Heart right ventricle (tissue), 16 donors: ENCODE measurements at places on chromosomes 11 and 22. TPM values are rescaled to one million over a fixed set of nuclear protein-coding genes. Genes with fewer than 3 reads are reported as not detected.

Gene HSCB
- 7.9 TPM for total RNA-seq

Gene BARX2
- total RNA-seq: not detected

GRCh38 chr22:37940698-37941376 lies 12.6 kb downstream of the C22orf23 start:
- peaks cover 75% of the 10 kb centered on the region for H3K36me3 ChIP-seq
- no peak overlapping the region for H3K27ac ChIP-seq
- no peak for DNase-seq

DNA sequence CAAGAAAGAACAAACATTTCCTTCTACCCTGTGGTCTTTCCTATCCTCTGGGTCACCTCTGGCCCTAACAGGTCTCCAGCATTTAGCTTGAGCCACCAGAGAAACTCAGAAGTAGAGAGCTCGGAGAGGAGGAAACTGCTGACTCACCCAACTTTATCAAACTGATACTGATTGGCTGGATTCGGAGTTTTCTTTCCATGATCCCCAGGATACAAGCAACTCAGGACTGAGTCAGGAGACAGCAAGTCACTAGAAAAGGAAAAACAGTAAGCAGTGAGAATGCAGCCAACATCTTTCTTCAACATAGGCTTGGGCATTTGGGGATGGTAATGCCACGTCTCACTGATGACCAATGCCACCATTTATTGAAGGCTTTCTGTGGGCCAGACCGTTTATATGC lies 32.7 kb downstream of the THOC5 start:
- H3K27ac ChIP-seq: no peak overlapping the region
- H3K4me3 ChIP-seq: no peak overlapping the region
- no peaks in the 10 kb centered on the region for H3K27me3 ChIP-seq
- H3K36me3 ChIP-seq: peaks cover 15% of the 10 kb centered on the region
- no peak for DNase-seq

- no peaks in the 10 kb centered on the region for H3K36me3 ChIP-seq
- H3K27me3 ChIP-seq: peaks cover 9% of the 10 kb centered on the region
- DNase-seq: no peak
- H3K4me3 ChIP-seq: no peak overlapping the region
- H3K27ac ChIP-seq: no peak overlapping the region
Observed at GRCh38 chr22:44247346-44247745, 65.4 kb downstream of the SHISAL1 start.

DNA sequence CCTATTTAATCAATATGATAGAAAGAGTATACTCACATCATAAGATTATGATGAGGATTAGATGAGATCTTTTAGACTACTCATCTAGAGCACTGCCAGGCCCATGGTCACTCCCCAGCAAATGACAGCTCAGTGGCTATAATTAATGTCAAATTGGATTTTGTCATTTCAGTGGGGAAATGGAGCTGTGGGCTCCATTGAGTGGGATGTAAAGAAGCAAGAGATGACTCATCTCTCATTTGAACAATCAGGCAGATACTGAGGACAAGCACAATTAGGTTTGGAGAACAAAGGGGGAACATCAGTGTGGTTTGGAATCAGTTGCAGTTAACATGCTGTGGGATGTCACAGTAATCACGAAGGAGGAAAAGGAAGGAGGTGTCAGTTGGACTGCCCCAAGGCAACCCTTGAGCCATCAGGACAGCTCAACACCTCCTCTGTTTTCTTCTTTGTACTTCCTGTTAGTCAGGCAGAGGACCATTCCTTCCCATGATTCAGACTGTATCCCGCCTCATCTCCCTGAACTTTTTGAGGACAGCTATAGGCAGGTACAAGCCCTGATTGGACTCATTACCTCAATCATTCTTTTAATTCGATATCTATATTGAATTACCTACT lies 473.7 kb upstream of the ISX start:
- no peaks in the 10 kb centered on the region for H3K4me1 ChIP-seq
- no peaks in the 10 kb centered on the region for H3K36me3 ChIP-seq
- no peak overlapping the region for H3K4me3 ChIP-seq
- no peak for DNase-seq

Gene TIMM10B
- 19.9 TPM for total RNA-seq

Gene MMP11
- 4.9 TPM for total RNA-seq

DNA sequence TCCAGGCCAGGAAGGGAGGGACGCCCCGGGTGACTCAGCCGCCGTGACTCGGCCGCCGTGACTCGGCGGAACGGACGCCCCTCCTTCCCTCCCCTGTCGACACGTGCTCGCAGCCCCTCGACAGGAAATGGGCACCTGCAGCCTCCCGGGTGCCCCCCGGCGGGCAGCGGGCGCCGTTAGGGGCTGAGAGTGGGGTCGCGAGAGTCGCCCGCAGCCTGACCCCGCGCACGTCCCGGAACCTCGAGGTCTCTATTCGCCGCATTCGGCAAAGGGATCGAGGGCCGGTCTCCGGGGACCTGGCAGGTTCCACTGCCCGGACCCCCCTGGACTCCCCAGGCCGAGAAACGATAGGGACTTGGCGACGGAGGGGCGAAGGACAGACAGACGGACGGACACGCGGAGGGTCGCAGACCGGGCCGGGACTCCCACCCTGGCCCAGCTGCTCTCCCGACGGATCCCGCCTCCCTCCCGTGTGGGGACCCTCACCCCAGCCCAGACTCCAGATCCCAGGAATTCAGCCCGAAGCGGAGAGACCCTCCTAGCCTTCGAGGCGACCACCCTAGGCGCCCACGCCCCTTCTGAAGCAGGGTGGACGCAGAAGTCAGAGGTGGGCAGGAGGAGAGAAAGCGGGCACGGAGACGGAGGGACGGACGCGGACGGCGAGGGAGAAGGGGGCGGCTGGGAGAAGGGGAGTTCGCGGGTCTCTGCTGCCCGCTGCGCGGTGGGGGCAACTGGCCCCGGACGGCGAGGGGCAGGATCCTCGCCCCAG lies 648 bp downstream of the FOSL1 start:
- H3K27ac ChIP-seq: peak overlapping the region; percentile 50
- H3K4me1 ChIP-seq: peaks cover 19% of the 10 kb centered on the region
- peaks cover 5% of the 10 kb centered on the region for H3K27me3 ChIP-seq
- H3K36me3 ChIP-seq: no peaks in the 10 kb centered on the region
- peak; percentile 51 for DNase-seq

GRCh38 chr22:39219071-39220039 lies 25.4 kb downstream of the PDGFB start:
- no peak overlapping the region for H3K27ac ChIP-seq
- no peak overlapping the region for H3K4me3 ChIP-seq
- H3K27me3 ChIP-seq: no peaks in the 10 kb centered on the region
